ENCODE measurements at places on chromosomes 2 and 18. TPM values are rescaled to one million over a fixed set of nuclear protein-coding genes. Genes with fewer than 3 reads are reported as not detected.

GRCh38 chr2:127166231-127166860 lies 53.8 kb downstream of the CYP27C1 start:
- no peak overlapping the region for H3K27ac ChIP-seq
- H3K27me3 ChIP-seq: no peaks in the 10 kb centered on the region
- DNase-seq: no peak
- H3K36me3 ChIP-seq: no peaks in the 10 kb centered on the region
- H3K4me1 ChIP-seq: peaks cover 22% of the 10 kb centered on the region

Gene ARHGEF33
- total RNA-seq: 0.51 TPM

DNA sequence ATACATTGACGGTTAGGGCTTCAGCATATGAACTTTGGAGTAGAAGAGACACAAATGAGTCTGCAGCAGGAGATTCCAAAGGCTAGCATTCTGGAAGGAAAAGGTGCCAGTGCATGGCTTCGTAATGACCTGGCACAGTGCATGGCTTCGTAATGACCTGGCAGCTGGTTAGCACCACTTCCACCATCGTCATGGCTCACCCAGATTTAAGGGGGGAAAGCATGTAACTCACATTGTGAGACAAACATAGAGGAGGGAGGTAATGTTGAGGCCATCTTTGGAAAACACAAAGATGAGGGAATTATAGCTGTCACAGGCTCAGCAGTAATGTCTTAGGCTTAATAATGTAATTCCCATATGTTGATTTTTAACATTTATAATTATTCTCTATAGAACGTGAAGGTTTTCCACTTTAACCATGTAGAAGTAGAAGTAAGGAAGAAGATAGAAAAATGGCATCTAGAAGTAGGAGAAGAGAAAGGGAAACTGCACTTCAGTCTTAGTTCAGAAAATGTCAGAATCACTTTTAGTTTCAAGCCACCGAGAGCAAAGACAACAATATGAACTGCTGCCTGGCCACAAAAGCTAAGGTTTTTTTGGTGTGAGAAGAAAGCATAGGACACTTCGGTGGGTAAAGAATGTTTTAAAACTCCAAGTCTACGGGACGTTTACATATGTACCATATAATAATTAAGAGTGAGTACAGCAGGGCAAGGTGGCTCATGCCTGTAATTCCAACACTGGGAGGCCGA lies 6.8 kb upstream of the STK25 start:
- no peak for DNase-seq
- H3K36me3 ChIP-seq: peaks cover 3% of the 10 kb centered on the region
- no peak overlapping the region for H3K27ac ChIP-seq

DNA sequence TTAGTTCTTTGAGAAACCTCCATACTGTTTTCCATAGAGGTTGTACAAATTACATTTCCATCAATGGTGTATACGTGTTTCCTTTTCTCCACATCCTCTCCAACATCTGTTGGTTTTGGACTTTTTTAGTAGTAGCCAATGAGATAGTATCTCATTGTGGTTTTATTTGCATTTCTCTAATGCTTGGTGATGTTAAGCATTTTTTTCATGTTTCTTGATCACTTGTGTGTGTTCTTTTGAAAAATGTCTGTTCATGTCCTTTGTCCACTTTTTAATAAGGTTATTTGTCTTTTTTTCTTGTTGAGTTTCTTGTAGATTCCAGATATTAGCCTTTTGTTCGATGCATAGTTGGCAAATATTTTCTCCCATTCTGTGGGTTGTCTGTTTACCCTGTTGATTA lies 392.3 kb upstream of the ZEB2 start:
- no peaks in the 10 kb centered on the region for H3K36me3 ChIP-seq
- no peak overlapping the region for H3K4me3 ChIP-seq
- H3K4me1 ChIP-seq: peaks cover 11% of the 10 kb centered on the region
- DNase-seq: no peak

DNA sequence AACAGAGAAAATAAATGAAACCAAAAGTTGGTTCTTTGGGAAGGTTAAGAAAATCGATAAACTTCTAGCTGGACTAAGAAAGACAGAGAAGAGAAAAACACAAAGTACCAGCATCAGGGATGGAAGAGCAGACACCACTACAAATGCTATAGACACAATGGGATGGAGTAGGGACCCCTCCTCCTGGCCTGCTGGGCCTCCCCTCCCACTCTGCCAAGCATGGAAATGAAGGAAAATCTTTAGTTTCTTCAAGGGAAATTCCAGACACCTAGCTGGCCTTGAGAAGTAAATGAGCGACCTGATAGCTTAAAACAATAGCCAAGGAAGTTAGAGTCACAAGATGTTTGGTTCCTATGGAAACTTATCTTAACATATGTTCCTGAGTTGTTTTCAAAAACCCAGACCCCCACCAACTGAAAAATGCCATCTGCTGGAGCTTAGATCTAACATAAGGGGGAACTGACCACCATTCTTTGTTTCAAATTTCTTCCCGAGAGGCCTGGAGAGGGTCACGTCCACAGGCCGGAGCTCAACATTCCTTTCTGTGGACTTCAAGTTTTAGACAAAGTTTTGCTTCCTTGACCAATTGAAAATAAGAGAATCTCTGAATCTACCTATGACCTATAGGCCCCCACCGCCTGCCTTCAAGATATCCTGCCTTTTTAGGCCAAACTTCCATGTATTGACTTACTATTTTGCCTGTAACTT lies 101.9 kb downstream of the BIN1 start:
- no peak overlapping the region for H3K4me3 ChIP-seq
- peaks cover 14% of the 10 kb centered on the region for H3K4me1 ChIP-seq
- no peak for DNase-seq
- no peak overlapping the region for H3K27ac ChIP-seq
- H3K27me3 ChIP-seq: no peaks in the 10 kb centered on the region
- H3K36me3 ChIP-seq: no peaks in the 10 kb centered on the region

Gene XIRP2
- total RNA-seq: not detected

GRCh38 chr2:35220461-35220860 lies 1135.1 kb upstream of the CRIM1 start:
- no peak overlapping the region for H3K4me3 ChIP-seq
- no peak for DNase-seq
- H3K4me1 ChIP-seq: no peaks in the 10 kb centered on the region
- H3K27me3 ChIP-seq: peaks cover 7% of the 10 kb centered on the region
- no peaks in the 10 kb centered on the region for H3K36me3 ChIP-seq

- no peaks in the 10 kb centered on the region for H3K27me3 ChIP-seq
- no peak for DNase-seq
- H3K27ac ChIP-seq: no peak overlapping the region
- H3K4me1 ChIP-seq: peaks cover 22% of the 10 kb centered on the region
- H3K4me3 ChIP-seq: no peak overlapping the region
Observed at GRCh38 chr2:20322527-20323300, 27.9 kb downstream of the PUM2 start.

- no peak for DNase-seq
- H3K4me3 ChIP-seq: no peak overlapping the region
- H3K36me3 ChIP-seq: no peaks in the 10 kb centered on the region
- H3K4me1 ChIP-seq: no peaks in the 10 kb centered on the region
Observed at GRCh38 chr2:228321015-228321414, 139.5 kb upstream of the SPHKAP start.

- peaks cover 91% of the 10 kb centered on the region for H3K4me1 ChIP-seq
- H3K27ac ChIP-seq: peak overlapping the region; percentile 88
- no peak for DNase-seq
- H3K27me3 ChIP-seq: no peaks in the 10 kb centered on the region
Observed at GRCh38 chr2:189014449-189015138, 40.4 kb downstream of the COL3A1 start.

DNA sequence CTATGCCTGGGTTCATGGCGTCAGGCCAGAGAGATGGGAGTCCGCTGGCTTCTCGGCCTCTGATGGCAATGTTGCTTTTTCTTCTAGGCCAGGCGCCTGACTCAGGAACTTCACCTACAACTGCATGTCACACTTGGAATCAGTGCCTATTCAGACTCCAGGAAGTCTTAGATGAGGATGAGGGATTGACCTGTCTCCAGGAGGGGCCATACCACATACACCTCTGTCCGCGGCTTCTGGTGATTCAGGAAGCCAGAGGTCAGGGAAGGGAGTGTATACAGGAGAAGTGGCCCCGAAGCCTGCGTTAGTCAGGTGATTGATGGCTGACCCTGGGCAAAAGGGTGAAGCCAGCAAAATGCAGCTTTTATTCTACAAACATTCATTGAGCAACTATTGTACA lies 109.1 kb upstream of the RMDN2 start:
- H3K4me3 ChIP-seq: no peak overlapping the region
- no peak for DNase-seq
- H3K27me3 ChIP-seq: no peaks in the 10 kb centered on the region

DNA sequence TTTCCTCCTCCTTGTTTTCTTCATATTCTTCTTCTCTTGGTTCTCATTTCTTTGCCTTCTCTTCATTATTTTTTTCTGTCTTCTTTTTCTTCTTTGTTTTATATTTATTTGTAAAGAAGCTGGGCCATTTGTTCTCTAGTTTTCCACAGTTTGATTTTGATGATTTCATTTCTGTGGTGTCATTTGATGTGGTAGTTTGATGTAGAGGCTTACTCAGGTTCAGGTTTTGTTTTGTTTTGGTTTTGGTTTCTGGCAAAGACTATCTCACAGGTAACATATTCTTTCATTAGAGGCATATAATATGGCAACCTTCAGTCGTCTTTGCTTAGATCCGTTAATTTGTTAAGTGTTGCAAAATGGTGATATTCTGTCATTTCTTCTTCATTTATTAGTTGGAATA lies 75.3 kb downstream of the BABAM2 start:
- DNase-seq: no peak
- peaks cover 36% of the 10 kb centered on the region for H3K4me1 ChIP-seq
- no peak overlapping the region for H3K4me3 ChIP-seq
- no peak overlapping the region for H3K27ac ChIP-seq
- no peaks in the 10 kb centered on the region for H3K27me3 ChIP-seq

DNA sequence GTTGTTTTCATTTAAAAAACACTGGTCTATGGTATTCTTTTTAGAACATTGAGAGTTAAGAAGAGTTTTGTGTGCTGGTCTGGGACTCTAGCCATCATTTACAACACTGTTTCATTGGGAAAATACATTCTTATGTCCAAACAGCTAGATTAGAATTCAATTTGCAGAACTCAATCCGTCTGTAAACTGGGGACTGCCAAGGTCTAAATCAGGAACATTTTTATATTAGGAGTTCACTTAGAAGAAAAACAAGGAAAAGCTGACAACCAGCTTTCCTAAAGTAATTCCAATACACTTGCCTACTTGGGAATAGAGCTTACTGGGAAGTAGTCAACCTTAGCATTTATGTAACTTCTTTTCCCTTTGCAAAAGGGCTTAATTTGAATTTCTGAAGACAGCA lies 91.5 kb upstream of the RNF152 start:
- peak overlapping the region; percentile 37 for H3K27ac ChIP-seq
- DNase-seq: no peak
- H3K27me3 ChIP-seq: no peaks in the 10 kb centered on the region
- no peak overlapping the region for H3K4me3 ChIP-seq

Gene TDRD15
- 0.10 TPM for total RNA-seq

- H3K36me3 ChIP-seq: no peaks in the 10 kb centered on the region
- H3K4me3 ChIP-seq: no peak overlapping the region
- no peak for DNase-seq
- H3K27me3 ChIP-seq: no peaks in the 10 kb centered on the region
- H3K27ac ChIP-seq: peak overlapping the region; percentile 74
Observed at GRCh38 chr18:44599412-44599811, 81.3 kb upstream of the SETBP1 start.

DNA sequence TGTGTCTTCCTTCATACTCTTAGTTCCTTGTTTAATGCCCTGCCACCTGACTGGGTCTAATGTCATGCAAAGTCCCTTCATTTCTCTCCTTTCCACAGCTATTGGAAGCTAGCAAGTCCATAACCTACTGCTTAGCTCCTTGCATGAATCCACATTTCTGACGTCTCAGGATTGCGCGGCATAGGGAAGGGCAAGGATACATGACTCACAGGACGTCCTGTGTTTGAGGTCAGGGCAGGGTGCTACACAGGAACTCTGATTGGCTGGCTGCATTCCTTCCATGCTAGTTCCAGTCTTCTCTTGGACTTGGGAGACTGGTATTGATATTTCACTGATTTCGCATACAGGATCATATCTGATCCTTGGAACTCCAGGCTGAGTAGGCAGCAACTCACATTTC lies 137.9 kb downstream of the CDH2 start:
- peaks cover 1% of the 10 kb centered on the region for H3K36me3 ChIP-seq
- no peak for DNase-seq
- no peak overlapping the region for H3K27ac ChIP-seq
- no peak overlapping the region for H3K4me3 ChIP-seq
- peaks cover 57% of the 10 kb centered on the region for H3K4me1 ChIP-seq

DNA sequence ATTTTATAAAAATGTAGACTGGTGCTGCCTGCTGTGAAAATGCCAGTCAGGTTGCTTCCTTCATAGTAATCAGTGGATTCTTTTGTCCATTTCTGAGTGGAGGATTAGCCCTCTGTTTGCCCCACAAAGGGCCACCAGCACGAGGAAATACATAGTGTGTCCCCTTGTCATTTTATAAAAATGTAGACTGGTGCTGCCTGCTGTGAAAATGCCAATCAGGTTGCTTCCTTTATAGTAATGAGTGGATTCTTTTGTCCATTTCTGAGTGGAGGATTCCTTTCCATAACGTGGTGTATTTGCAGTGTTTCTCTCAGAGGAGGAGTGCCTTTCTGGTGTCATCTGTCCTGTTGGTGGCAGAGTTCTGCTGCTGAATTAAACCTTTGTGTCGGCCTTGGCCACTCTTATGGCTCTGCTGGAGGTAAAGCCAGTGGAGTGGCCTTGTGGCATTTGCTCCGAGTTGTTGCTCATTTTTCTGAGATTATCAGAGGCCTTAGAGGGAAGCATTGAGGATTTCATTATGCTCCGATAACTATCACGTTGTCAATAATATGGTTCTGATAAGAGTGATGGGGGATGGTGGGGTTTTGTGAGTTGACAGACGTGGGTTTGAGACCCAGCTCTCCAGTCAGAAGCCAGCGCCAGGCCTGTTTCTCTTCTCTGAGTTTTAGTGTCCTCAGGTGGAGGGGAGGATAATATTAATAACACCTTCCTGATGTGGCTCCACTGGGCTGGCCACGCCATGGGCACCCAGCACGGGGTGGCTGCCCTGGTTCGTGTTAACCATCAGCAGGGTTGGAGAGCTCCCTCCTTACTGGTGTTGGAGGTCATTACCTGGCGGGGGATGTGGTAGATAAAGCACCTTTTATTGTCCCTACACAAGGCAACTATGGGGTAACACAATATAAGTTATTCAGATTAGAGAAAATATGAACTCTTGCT lies 96.6 kb downstream of the NEDD4L start:
- peaks cover 1% of the 10 kb centered on the region for H3K36me3 ChIP-seq
- DNase-seq: no peak
- no peak overlapping the region for H3K4me3 ChIP-seq
- H3K27me3 ChIP-seq: no peaks in the 10 kb centered on the region
- H3K4me1 ChIP-seq: peaks cover 31% of the 10 kb centered on the region

DNA sequence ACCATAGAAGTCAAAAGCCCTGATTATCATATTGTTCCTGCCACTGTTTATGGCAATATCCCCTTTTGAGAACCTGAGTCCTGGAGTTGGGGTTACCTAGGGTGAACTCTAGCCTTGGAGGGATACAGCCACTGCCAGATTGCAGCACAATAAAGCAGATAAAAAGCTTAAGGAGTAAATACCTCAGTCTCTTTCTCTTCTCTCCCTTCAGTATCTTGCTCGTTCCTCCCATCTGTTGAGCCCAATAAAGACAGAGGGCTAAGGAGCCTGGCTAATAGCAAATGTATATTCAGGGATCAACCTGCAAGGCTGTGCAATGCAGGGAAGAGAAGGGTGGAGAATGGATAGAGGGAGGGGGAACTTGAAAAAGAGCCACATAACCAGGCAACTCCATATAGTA lies 8.0 kb upstream of the DPP4 start:
- H3K27me3 ChIP-seq: peaks cover 17% of the 10 kb centered on the region
- DNase-seq: no peak
- H3K4me3 ChIP-seq: no peak overlapping the region
- H3K36me3 ChIP-seq: no peaks in the 10 kb centered on the region
- no peaks in the 10 kb centered on the region for H3K4me1 ChIP-seq
